ENCODE measurements at places on chromosomes 6 and 20.

- DNase-seq = no peak
Measured at GRCh38 chr20:14451458-14451857, 114.0 kb upstream of the FLRT3 start.

DNA sequence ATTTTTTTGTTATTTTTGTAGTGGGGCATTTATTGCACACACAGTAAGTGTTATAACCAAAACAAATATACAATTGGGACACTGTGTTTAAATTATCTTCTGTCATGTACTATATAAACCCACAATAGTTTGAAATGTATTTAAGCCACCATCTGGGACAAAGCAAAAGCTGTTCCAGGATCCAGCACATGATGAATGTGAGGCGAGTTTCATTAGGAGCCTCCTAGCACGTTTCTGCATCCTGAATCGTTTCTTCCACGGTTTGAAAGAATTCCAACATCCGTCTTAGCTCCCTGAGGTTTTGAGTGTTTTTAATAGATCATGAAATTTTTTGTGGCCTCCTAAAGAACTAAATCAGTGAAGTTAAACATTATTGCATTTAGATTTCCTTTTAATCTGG, 65.8 kb downstream of the EYA4 start:
- no peak for DNase-seq

DNA sequence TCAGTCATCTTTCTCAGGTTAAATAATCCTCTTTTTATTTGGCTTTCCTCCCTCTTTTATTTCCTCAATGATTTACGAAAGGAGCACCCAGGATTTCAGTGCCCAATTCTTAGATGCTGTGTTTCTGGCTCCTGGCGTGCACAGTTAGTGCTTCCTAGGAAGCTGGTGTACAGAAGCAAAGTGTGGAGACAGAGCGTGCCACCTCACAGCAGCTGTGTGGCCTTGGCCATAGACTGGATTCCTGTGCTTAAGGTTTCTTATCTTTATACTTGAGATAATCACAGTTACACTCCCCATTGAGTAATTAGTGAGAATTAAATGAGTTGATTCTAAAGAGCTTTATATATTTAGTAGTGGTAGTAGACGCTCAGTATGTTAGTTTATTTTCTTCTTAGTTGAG, 39.7 kb upstream of the GJA1 start:
- no peak for DNase-seq

- DNase-seq = no peak
Measured at GRCh38 chr20:9838378-9839295, at the start of gene PAK5. Gene PAK5 (minus strand): TSS chr20:9839076. CDS start chr20:9644328, 194,748 bp downstream.

DNA sequence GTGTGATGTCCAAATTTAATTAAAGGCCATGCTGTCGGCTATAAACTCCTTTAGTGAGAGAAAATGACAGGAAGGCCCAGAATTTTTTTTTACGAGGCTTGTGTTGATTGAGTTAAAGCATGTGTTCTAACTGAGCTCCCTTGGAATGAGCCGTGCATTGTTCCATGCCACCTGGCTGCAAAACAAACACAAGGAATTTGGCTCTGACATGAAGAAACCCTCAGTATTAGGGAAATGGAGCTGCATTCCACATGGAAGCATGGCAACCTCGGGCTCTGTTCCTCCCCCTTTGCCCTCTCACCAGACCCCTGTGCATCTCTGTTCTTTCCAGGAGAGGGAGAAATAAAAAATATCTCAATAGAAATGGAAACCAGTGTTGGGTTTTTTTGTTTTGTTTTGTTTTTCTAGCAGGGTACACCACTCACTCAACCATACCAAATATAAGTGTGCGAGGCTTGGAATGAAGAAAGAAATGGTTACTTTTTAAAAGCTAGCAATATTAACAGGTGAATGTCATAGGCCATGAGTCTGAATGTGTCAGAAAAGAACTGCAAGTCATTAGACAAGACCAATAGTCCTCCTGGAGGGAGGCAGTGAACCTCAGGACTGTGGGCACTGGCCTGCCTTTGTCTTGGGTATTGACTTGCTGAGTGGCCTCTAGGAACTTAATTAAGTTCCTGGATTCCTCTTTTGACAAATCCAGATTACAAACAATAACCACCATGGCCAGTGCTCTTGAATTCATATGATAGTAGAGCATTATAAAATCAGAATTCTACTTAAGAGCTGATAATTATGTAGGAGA, 935.1 kb downstream of the KIF16B start:
- DNase-seq = no peak

- DNase-seq = no peak
Measured at GRCh38 chr6:154632119-154632518, 101.1 kb upstream of the SCAF8 start.

GRCh38 chr6:41769376-41769775, 10.3 kb downstream of the FRS3 start:
- no peak for DNase-seq

All from Jurkat, Clone E6-1 (cell line).